ENCODE measurements at places on chromosomes 7 and 10.

DNA sequence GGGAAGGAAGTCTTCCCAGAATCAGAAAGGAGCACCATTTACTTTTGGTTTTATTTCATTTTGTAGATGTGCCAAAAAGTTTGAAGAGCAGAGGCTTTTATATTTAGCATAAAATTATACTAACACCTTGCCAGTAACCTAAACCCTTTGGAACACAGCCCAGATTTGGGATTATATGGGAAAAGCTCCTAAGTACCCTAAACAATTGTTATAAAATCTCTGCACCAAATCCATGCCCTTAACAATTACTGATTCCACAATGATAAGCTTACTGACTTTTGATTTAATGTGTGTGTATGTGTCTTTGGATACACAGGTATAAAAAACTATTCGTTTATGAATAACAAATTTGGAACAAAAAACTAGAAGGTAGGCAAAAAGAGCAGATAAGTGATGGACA, 39.0 kb upstream of the TMEM229A start:
- no peak for DNase-seq

DNA sequence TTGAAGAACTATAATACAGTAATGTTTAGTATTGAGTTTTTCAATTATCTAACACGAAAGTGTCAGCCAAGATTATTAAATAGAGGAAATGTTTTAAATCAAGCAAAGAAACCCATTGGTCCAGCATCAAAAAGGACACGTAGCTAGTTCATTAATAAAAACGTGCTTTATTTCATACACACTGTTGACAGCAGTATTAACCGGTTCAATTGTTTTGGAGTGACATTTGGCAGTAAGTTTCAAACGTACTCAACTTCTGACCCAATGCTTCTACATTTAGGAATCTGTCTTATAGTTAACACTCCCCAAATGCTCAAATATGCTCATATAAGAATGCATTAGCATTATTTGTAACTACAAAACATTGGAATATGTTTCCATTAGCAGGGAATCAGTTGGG, 41.3 kb downstream of the SLC16A12 start:
- no peak for DNase-seq

DNA sequence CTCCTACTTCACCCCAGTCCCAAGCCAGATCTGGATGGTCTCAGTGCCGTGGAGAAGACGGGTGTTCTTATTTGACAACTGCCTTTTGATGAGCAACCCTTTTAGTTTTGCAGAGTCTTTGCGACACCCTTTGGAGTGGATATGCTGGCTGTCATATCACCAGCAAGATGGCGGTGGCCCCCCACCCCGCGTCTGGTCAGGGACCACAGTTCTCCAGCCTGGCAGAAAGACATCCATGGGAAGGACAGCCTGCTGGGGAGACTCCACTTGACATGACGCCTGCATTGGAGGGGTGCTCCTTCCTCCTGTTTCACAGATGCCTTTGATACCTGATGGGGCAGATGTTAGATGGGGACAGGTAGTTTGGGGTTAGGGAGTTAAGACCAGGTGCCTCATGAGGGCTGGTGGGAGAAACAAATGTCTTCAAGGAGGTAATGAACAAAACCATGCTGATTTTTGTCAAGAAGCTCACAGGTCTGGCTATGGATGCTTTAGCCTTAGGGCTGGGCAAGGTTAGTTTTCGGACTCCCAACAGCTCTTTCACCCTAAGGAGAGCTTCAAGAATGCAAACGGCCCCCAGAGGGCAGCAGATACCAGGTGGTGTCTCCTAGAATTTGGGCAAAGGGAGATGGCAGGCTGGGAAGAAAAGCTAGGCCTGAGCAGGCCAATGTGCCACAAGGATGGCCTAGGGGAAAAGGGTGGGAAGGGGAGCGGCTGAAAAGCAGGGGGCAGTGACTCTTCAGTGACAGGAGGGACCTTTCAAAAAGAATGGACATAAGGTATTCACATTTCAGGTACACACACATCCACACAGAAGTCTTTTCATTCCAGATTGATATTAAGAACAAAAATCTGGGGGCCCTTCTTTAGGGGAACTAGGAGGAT, 95.2 kb downstream of the CLEC2L start:
- DNase-seq, result no peak

- DNase-seq, result no peak
Measured at GRCh38 chr7:114414156-114415063, at the start of gene FOXP2. FOXP2 (plus strand) TSS chr7:114414815; CDS start chr7:114426512, 11,697 bp downstream.

DNA sequence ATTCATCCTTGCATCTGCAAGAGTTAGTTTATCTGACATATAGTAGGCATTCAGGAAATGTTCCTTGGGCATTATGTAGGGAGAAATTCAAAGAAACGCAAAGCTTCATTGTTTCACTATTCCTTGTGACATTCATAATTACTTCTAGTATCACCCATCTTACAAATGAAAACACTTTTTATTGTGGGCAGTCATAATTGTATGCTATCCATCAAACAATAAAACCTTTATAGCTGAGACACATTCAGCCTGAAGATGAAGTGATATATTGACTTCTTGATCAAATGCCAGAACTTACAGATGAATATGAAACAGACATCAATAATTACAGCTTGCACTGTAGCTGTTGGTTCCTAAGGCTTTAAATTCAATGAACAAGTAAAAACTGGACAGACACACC, 36.4 kb downstream of the FAM204A start:
- DNase-seq, result no peak
